AG09309 (cell line): ENCODE measurements at places on chromosomes 7 and 10.

DNA sequence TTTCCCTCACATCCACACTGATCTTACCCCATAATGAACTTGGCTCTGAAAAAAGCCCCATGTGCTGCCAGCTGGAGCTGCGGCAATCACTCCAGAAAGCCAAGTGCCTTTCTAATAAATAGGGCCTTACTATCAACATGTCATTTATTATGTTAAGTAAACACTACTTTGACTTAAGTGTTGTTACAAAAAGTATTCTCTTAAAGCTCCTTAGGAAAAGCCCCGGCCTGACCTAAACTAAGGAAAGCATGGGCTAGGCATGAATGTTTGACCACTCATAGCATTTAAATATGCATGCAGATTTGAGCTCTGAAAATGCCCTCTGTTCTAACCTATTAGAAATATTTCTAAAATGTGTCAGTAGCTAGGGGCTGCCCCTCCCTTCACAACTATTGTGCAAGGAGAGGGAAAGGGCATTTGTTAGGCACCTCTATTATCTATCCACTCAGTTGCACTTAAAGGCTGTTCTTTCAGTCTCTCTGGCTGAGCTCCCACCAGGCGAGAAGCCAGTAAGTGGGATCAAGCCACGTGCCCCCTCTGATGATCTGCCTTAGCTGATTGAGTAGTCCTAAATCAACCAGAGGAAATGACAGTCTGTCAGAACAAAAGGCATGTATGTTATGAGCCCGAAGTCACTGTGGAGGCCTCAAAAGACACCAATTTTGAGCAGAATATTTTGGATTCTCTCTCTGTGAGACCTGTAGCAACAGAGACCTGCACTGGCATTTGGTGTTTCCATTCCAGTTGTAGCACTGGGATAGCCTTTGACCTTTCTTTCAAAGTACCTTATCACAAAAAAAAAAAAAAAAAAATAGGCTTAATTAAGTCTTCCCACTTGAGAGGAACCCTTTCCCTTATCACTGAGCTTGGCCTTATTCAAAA lies 77.1 kb downstream of the ITGB8 start:
- peak; percentile 25 for DNase-seq

DNA sequence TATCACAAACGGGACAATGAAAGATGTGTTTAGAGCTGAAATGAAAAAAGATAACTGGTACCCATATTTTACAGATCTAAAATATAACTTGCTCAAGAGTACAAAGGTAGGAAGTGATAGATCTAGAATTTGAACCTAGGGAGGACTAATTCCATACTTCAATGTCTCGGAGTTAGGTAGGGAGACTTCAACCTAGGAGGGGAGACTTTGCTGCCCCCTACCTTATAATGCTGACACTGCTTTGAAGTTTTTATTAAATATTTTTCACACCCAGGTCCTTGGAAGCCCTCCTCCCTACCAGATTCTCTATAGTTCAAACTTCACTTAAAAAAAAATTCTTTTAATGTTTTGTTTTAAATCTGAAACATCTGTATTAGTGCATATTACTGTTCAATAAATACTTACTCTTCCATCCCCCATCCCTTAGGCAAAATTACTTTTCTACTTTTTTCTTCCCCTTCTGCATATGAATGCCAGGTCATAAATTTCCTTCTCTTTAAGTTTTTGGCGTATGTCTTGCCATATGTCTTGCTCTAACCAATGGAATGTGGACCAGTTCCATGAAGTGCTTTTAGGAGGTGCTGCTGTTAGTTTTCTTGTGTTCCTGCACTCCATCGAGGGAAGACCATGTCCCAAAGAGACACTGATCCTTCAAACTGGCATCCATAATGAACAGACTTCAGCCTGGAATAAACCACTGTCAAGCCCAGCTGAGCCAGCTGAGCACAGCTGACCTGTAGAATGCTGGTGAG lies 57.8 kb downstream of the MICU1 start:
- DNase-seq, result no peak

GRCh38 chr7:77184990-77185389 lies 14.6 kb downstream of the FGL2 start:
- peak; percentile 17 for DNase-seq

DNA sequence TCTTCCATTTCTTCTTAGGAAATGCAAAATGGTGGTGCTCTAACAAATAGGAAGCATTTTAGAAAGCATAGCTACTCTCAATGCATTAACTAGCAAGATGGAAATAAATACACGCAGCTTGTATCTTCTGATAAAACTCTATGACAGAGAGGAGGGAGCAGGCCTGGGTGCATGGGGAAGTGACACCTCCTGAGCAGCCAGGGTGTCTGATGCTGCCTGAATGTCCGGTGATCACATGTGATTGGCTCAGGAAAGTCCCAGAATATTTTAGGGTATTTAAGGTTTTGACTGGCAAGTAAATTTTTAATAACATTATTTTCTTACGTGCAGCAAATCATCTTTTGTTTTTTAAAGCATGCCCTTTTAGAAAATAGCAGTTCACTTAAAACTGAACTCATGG lies 261.0 kb upstream of the KLF6 start:
- DNase-seq, result no peak

- no peak for DNase-seq
Measured at GRCh38 chr10:102404361-102405107, 9.0 kb downstream of the NFKB2 start.

GRCh38 chr10:29411666-29412315 lies 122.9 kb downstream of the LYZL1 start:
- DNase-seq, result no peak

DNA sequence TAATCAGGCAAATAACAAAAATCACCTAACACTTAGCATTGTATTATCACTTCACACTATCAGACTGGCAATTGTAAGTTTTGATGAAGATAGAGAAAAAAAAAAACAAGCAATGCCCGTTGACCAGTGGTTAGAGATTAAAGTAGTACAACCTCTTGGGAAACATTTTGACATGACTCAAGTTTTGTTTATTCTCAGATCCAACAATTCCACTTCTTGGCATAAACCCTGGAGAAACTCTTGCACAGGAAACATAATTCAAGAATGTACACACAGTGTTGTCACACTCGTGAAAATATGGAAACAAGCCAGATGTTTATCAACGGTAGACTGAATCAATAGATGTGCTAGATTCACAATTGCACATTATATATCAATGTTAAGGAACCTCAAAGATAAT lies 37.2 kb downstream of the FRMD4A start:
- DNase-seq, result no peak

DNA sequence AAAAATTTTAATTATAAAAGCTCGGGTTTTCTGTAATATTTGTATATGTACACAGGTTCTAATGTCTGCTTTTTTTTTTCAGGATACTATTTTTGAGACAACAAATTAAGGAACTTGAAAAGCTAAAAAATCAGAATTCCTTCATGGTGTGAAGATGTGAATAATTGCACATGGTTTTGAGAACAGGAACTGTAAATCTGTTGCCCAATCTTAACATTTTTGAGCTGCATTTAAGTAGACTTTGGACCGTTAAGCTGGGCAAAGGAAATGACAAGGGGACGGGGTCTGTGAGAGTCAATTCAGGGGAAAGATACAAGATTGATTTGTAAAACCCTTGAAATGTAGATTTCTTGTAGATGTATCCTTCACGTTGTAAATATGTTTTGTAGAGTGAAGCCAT lies 57.9 kb upstream of the BAMBI start:
- no peak for DNase-seq

DNA sequence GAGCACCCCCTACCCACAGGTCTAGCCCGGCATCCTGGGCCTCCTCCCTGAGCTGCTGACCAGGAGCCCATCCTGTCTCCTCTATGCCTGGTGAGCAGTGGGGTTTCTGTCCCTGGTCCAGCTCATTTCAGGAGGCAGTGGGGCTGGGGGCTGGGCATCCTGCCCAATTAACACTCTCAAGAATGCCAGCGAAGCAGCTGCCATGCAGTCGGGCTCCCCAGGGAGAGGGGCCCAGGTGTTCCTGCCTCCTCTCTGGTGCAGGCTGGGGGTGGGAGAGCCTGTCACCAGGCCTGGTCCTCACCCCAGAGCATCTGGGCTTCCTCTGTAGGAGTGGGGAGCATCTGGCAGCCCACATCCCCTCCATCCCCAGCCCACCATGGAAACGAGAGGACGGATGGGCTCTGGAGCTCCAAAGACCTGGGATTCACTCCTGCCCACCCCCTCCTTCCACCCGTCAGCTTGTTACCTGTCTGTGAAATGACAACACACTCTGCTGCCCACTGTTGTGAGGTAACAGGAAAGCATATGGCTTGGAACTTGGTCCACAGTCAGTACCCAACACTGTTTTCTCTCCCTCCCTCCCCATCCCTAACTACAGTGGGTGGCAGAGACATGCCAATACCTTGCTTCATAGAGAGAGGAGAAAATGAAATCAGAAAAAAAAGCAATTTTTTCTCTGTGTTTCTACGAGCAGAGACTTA lies 69.1 kb downstream of the SLIT1 start:
- no peak for DNase-seq

DNA sequence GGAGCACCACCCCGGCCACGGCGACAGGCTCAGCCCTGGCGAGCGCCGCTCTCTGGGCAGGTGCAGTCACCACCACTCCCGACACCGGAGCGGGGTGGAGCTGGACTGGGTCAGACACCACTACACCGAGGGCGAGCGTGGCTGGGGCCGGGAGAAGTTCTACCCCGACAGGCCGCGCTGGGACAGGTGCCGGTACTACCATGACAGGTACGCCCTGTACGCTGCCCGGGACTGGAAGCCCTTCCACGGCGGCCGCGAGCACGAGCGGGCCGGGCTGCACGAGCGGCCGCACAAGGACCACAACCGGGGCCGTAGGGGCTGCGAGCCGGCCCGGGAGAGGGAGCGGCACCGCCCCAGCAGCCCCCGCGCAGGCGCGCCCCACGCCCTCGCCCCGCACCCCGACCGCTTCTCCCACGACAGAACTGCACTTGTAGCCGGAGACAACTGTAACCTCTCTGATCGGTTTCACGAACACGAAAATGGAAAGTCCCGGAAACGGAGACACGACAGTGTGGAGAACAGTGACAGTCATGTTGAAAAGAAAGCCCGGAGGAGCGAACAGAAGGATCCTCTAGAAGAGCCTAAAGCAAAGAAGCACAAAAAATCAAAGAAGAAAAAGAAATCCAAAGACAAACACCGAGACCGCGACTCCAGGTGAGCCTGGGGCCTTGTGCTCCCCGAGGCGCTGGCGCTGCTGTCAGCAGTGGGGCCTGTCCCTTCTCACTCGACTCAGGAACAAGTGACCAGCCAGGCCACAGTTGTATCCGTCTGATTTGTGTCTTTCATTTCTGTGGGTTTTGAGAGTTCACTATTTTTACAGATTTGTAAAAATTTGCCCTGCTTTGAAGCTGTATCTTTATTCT lies 117.7 kb downstream of the CYTH3 start:
- no peak for DNase-seq

- DNase-seq, result peak; percentile 95
Measured at GRCh38 chr10:43128958-43129706, 9.1 kb upstream of the CSGALNACT2 start.

- DNase-seq, result no peak
Measured at GRCh38 chr7:1085910-1086421, 1.9 kb upstream of the GPER1 start.

DNA sequence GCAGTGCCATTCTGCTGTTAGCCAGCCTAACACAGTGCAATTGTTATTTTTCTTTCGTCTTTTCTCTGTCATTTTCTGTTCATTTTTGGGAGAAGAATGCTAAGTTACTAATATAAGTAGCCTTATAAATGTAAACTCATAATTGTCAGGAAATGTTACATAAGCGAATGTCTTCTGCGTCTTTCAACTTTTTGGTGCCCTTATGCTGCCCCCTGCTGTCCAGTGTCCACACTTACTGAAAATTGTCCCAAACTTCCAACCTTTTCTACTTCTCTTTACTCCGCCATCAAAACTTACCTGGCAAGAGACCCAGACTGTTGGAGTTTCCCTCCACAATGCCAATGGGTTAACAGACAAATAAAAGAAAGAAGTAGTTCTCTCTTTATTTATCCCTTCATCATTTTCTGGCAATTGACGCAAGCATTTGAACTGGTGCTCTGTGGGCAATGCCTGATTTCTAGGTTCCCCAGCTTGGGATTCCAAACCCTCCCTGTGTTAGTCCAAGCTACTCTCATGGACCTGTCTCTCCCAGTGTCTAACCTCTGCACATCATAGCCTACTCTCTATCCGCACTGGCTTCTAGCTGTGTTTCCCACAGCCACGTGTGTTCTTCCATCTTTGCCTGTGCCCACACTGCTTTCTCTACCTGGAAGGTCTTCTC lies 21.0 kb upstream of the EPC1 start:
- no peak for DNase-seq

DNA sequence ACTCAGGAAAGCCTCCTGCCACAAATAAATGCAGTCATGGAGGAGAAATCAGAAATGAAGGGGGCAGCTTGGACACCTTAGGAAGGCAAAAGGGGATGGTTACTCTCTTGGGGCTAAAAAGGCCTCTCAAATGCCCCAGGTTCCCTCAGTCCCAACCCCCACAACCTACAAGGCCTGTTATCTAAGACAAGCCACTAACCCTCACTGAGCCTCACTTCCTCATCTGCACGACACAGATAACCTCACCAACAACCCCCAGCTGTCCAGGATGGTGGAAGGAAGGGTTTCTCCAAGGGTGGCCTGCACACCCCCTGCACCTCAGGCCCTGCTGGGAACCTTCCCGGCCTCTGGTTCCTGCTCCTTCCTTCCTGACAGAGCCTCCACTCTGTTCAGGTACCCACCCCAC lies 29.2 kb downstream of the SORBS1 start:
- DNase-seq, result no peak

DNA sequence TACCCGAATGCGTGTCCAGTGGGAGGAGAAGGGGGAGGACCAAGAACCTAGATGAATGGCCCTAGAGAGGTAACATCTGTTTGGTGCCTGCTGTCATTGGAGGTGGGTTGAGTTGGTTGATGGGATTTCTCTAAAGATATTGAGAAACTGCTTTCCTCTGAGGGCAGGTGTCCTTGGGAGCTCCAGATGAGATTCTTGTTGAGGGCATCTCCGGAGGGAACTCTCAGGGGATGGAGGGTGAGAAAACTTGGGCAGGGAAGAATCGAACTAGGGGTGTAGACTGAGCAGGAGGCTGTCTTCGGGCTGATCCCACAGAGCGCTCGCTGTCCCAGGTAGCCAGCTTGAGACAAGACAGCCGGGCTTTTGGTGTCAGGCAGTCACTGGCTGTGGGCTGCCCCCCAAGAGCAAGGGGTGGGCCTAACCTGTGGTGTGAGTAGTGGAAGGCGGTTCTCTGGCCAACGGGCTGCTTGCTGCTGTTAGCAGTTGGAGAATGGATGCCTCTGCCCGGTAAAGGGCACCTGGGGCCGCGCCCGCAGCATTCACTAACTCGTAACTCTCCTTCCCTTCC lies 3.7 kb downstream of the IRF5 start:
- no peak for DNase-seq
